ENCODE measurements at places on chromosomes 13 and 19. TPM values are rescaled to one million over a fixed set of nuclear protein-coding genes. Genes with fewer than 3 reads are reported as not detected.

GRCh38 chr13:110116072-110116487, 190.9 kb downstream of the COL4A1 start:
- peak; percentile 85 for DNase-seq
- no peak overlapping the region for H3K27ac ChIP-seq
- H3K4me1 ChIP-seq, result no peaks in the 10 kb centered on the region
- H3K27me3 ChIP-seq, result peaks cover 22% of the 10 kb centered on the region
- H3K4me3 ChIP-seq, result no peak overlapping the region

GRCh38 chr13:48945626-48946025, 30.1 kb upstream of the FNDC3A start:
- DNase-seq, result no peak
- no peak overlapping the region for H3K27ac ChIP-seq
- H3K4me3 ChIP-seq, result no peak overlapping the region
- H3K36me3 ChIP-seq, result no peaks in the 10 kb centered on the region
- peaks cover 7% of the 10 kb centered on the region for H3K27me3 ChIP-seq
- H3K4me1 ChIP-seq, result no peaks in the 10 kb centered on the region

- H3K4me3 ChIP-seq, result no peak overlapping the region
- H3K27me3 ChIP-seq, result peaks cover 22% of the 10 kb centered on the region
- no peaks in the 10 kb centered on the region for H3K4me1 ChIP-seq
Observed at GRCh38 chr19:2719920-2720776, 1.0 kb downstream of the DIRAS1 start.

- no peaks in the 10 kb centered on the region for H3K4me1 ChIP-seq
- H3K27ac ChIP-seq, result no peak overlapping the region
- no peaks in the 10 kb centered on the region for H3K36me3 ChIP-seq
Observed at GRCh38 chr13:96728463-96728862, 265.8 kb downstream of the OXGR1 start.

DNA sequence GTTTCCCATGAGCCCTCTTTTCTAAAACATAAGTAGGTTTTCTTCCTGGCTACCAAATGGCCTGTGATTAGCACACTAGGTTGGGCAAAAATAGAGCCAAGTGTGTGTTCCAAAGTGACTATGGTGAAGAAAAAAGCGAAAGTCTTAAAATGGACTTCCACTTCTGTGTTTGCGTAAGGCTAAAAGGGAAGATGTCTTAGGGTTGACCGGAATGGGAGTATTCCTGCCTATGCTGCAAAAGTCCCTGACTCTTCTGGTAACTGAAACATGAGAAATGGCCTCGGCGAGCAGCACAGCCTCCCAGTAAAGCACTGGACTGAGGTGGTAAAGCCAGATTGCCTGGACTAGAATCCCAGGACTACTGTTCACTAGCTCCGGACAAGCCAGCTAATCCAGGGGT, 2.4 kb upstream of the FPR1 start:
- H3K4me3 ChIP-seq, result no peak overlapping the region
- H3K36me3 ChIP-seq, result no peaks in the 10 kb centered on the region
- no peak for DNase-seq
- H3K4me1 ChIP-seq, result no peaks in the 10 kb centered on the region
- no peaks in the 10 kb centered on the region for H3K27me3 ChIP-seq

GRCh38 chr19:54560881-54561385, 12.7 kb upstream of the LILRA2 start:
- H3K4me1 ChIP-seq, result no peaks in the 10 kb centered on the region
- H3K27ac ChIP-seq, result no peak overlapping the region
- H3K27me3 ChIP-seq, result peaks cover 5% of the 10 kb centered on the region
- no peaks in the 10 kb centered on the region for H3K36me3 ChIP-seq

GRCh38 chr19:33535226-33535625, 13.6 kb upstream of the PEPD start:
- H3K36me3 ChIP-seq, result no peaks in the 10 kb centered on the region
- no peaks in the 10 kb centered on the region for H3K27me3 ChIP-seq
- no peaks in the 10 kb centered on the region for H3K4me1 ChIP-seq
- DNase-seq, result no peak
- H3K4me3 ChIP-seq, result no peak overlapping the region

GRCh38 chr19:19140476-19140875, 2.2 kb upstream of the TMEM161A start:
- H3K4me3 ChIP-seq, result no peak overlapping the region
- H3K27ac ChIP-seq, result no peak overlapping the region
- H3K27me3 ChIP-seq, result no peaks in the 10 kb centered on the region
- H3K4me1 ChIP-seq, result peaks cover 20% of the 10 kb centered on the region
- peaks cover 3% of the 10 kb centered on the region for H3K36me3 ChIP-seq
- no peak for DNase-seq

DNA sequence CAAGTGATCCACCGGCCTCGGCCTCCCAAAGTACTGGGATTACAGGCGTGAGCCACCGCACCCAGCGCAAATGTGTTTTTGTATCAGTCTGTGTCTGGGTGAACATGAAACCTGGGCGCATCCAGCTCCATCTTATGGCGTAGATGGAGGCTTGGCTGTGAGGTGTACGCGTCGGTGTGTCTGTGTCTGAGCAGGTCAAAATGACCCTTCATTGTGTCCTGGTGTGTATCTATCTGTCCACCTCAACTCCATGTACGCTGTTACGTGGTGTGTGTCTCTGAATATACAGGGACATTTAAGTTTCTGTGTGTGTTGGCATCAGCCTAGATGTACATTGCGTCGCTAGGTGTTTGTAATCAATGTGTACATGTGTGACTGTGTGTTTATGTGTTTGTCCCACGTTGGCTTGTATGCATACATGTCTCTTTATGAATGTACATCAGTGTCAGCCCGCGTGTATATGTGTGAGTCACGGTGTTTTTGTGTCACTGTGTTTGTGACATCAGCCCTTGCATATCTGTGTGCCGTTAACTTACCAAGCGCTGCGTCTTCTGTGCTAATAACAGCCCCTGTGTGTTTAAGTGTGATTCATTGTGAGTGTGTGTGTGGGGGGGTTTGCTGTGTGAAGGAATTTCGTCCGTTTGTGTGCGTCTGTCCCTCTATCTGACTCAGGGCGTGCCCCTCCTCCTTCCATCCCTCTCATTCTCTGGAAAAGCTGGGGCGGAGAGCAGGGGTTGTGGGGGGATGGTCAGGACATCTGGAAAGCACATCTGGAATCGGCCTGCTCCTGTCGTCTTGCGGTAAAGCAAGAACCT, 6.4 kb downstream of the AXL start:
- H3K36me3 ChIP-seq, result no peaks in the 10 kb centered on the region
- peak overlapping the region; percentile 78 for H3K4me3 ChIP-seq
- peak overlapping the region; percentile 88 for H3K27ac ChIP-seq
- H3K27me3 ChIP-seq, result peaks cover 19% of the 10 kb centered on the region

DNA sequence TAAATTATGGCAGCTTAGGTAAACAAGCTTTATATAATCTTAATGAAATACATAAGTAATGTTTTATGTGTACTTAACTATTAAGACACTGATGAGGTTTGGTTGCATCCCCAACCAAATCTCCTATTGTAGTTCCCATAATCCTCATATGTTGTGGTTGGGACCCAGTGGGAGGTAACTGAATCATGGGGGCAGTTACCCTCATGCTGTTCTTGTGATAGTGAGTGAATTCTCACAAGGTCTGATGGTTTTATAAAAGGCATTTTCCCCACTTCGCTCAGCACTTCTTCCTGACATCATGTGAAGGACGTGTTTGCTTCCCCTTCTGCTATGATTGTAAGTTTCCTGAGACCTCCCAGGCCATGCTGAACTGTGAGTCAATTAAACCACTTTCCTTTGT, 212.7 kb downstream of the DIAPH3 start:
- no peak for DNase-seq
- H3K27ac ChIP-seq, result no peak overlapping the region
- H3K27me3 ChIP-seq, result no peaks in the 10 kb centered on the region
- H3K4me3 ChIP-seq, result no peak overlapping the region
- H3K36me3 ChIP-seq, result peaks cover 11% of the 10 kb centered on the region

DNA sequence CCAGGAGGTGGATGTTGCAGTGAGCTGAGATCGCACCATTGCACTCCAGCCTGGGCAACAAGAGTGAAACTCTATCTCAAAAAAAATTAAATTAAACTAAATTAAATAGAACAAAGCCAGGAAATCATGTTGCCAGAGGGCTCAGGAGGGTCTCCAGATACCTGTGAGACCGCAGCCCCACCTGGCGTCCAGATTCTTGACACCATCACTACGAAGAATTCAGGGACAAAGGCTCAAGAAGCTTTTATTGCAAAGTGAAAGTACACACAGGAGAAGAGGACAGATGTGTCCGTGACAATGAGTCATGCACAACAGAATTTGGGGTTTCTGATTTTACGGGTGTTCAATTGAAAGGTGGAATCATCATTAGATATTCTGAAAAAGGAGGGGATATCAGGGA, 76.6 kb downstream of the STOML3 start:
- H3K4me3 ChIP-seq, result no peak overlapping the region
- H3K4me1 ChIP-seq, result no peaks in the 10 kb centered on the region
- no peaks in the 10 kb centered on the region for H3K36me3 ChIP-seq
- H3K27ac ChIP-seq, result no peak overlapping the region
- no peaks in the 10 kb centered on the region for H3K27me3 ChIP-seq

- no peak overlapping the region for H3K27ac ChIP-seq
- DNase-seq, result no peak
- peaks cover 11% of the 10 kb centered on the region for H3K4me1 ChIP-seq
- H3K4me3 ChIP-seq, result no peak overlapping the region
Observed at GRCh38 chr13:28586439-28587173, 72.3 kb upstream of the POMP start.

- DNase-seq, result no peak
- no peak overlapping the region for H3K4me3 ChIP-seq
- no peaks in the 10 kb centered on the region for H3K36me3 ChIP-seq
- peaks cover 51% of the 10 kb centered on the region for H3K4me1 ChIP-seq
- no peak overlapping the region for H3K27ac ChIP-seq
Observed at GRCh38 chr13:40148742-40149141, 493.3 kb downstream of the COG6 start.

DNA sequence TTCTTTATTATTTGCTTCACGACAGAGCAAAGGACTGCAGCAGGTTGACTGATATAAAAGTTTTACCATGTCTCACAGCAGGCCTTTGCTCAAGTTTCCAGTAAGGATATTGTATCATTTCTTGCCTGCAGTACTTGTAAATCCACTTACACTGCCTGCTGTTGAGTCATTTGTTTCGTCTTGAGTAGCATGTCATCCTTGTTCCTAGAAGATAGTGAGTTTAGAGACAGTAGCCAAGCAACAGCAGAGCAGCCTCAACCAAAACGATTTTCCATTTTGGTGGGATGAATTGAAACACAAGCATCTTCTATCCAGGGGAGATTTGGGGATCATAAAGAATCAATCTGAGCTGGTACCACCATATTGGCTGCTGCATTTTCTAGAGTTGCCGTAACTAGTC, 24.0 kb upstream of the ALOX5AP start:
- no peaks in the 10 kb centered on the region for H3K36me3 ChIP-seq
- H3K4me3 ChIP-seq, result no peak overlapping the region
- H3K27me3 ChIP-seq, result peaks cover 5% of the 10 kb centered on the region
- H3K27ac ChIP-seq, result peak overlapping the region; percentile 41
- no peak for DNase-seq

DNA sequence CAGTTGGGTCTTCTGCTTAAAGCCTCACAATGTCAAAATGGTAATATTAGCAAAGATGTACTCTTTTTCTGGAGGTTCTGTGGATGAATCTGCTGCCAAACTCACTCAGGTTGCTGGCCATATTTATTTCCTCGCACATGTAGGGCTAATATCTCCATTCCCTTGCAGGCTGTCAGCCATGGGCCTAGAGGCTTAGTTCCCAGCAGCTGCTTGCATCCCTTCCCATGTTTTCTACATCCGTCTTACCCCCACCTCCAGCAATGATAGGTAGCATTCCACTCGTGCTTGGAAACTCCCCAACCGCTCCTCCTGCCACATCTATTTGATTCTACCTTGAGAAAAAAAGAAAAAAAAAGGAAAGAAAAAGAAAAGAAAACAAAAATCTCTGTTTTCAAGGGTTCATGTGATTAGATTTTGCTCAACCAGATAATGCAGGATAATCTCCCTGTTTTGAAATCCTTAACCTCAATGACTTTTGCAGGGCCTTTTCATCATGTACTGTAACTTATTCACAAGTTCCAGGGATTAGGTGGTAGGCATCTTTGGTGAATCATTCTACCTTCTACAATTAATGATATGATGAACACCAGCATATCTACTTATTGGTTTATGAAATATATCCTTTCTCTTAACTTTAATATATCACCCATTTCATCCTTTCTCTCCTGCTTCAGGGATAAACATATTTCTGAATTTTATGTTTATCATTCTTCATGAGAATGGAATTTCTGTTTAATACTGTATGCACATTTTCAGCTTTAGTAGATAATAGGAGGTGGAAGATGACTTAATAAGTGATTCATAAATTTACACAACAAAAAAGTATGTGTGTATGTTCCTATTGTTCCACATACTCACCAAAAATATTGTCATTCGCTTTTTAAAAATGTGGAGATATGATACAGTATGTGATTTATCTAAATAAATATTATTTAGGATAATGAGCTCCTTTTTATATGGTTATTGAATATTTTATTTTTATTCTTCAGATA, 931.9 kb downstream of the SLITRK5 start:
- H3K4me3 ChIP-seq, result no peak overlapping the region
- no peaks in the 10 kb centered on the region for H3K27me3 ChIP-seq
- DNase-seq, result no peak
- H3K27ac ChIP-seq, result no peak overlapping the region
- H3K4me1 ChIP-seq, result no peaks in the 10 kb centered on the region

DNA sequence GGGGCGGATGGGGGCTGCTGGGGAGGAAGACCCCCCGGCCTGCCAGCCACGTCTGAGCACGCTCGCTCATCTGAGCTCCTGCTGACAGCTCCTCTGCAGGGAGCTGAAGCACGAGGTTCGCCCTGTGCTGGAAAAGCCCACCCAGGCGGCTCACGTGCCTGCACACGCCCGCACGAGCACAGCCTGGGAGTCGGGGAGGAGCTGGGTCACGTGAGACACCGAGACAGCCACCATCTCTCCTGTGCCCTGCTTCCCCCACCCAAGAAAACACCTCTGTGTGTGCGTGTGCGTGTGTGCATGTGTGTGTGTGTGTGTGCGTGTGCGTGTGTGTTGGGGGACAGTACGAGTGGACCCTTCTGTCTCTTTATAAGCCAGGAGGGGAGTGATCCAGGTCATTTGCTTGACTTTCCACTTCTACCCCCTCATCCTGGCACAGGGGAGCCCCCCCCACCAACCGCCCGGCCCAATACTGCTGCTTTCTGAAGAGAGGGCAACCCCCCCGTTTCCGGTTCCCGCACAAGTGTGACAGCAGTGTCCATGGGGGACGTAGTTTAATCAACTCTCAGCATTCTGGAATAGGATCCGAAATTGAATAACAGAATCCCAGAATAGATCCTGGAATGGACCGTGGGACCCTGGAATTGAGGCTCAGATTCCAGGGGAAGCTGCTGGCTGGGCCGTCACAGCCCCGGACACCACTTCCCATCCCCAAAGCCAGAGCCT, 42.5 kb downstream of the CELF5 start:
- H3K4me3 ChIP-seq, result no peak overlapping the region
- H3K27me3 ChIP-seq, result peaks cover 25% of the 10 kb centered on the region
- no peak overlapping the region for H3K27ac ChIP-seq
- H3K36me3 ChIP-seq, result no peaks in the 10 kb centered on the region

The ZNF667 gene
- not detected for total RNA-seq

The IFI30 gene
- total RNA-seq, result 52.7 TPM

The RNF17 gene
- not detected for total RNA-seq

The AZU1 gene
- not detected for total RNA-seq

The OLFM2 gene
- 0.88 TPM for total RNA-seq

The NLRP9 gene
- total RNA-seq, result not detected

Measured in activated CD4-positive, alpha-beta T cell treated with anti-CD3 and anti-CD28 coated beads, Interleukin-2, amount 10 ng/mL, durations not matched to agents 24 days and 14 days (primary cell).